ENCODE measurements at places on chromosomes 1 and 21.
A peak's percentile ranks its signal among the peaks of the same experiment; 100 is the strongest.

DNA sequence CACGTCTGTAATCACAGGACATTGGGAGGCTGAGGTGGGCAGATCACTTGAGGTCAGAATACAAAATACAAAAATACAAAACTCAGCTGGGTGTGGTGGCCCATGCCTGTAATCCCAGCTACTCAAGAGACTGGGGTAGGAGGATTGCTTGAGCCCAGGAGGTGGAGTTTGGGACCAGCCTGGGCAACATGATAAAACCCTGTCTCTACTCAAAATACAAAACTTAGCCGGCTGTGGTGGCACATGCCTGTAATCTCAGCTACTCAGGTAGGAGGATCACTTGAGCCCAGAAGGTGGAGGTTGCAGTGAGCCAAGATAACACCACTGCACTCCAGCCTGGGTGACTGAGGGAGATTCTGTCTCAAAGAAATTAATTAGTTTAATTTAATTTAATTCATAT lies 6.5 kb upstream of the ITLN1 start:
- DNase-seq = no peak

DNA sequence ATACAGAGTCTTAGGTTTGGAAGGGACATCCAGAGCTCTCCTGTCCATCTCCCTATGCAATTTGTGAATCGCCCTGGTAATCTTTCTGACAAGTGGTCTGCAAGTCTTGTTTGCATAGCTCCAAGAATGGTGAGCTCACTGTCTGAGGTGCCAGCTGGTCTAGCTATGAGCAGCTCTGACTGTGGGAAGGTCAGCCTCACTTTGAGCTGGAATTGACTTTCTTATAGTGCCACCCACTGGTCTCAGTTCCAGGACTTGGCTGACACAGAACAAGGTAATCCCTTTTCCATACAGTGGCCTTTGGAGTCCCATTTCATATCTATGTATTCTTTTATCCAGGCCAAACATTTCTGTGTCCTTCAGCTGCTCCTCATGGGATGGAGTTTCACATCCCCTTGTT lies 95.6 kb upstream of the C8B start:
- DNase-seq = peak; percentile 26

GRCh38 chr1:68431076-68431475 lies 18.7 kb downstream of the RPE65 start:
- DNase-seq = no peak

DNA sequence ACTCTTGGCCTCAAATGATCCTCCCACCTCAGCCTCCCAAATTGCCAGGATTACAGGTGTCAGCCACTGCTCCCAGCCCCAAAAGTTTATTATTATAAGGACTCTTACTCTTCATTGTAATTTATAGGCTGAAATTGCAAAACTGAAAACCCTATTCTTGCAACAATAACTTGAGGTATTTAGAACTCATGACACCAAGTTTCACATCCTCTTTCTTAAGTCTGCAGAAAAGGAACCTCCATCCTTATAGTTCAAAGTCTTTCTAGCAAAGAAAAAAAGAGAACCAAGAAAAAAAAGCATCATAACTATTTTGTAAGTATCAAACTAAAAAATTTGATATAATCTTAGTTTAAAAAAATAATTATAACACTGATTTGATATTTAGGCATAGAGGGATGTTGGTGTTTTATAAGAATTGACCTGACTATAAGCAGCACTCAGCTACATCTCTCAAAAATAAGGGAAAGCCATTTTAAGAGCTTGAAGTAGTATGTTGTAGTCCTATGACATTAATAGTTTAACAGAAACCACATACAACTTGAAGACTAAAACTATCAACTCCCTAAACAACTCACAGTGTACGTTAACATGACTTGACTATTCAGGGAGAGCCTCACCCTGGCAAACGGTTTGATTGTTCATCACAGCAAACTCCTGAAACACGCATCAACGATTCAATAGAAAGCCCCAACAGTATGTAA lies 122.4 kb downstream of the AKT3 start:
- no peak for DNase-seq

DNA sequence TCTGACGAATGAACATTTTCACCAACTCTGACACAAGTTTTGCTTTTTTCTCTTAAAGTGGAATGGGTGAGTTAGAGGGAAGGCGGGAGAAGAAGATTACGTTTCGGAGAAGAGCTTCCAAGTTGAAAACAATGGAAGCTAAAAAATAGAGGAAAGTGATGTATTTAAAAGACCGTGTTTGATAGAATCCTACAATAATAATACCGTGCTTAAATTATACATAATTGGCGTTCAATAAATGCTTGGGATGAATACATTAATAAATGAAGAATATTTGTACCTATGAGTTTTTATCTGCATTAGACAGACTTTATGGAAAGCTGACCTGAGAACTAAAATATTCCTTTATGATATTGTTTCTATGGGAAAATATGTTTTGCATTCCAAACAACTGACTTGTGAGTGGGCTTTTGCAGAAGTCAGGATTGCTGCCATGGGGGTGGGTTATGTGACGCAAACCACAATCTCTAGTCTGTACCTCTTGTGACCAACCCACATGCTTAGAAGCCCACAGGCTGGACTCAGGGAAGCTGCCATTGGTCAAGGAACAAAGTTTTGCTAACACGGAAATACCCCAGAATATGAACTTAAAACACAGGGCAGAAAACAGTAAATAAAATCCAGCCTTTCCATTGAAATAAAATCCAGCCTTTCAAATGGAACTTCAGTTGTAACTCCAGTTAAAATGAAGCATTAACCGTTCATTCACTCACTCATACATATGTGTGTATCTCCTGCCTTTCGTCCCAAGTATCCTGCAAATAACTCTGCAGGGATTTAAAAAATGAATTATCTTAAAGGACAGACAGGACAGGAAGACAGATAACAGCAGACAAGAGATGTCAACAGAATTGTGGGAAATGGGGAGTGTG lies 21.3 kb upstream of the ATF3 start:
- no peak for DNase-seq

GRCh38 chr1:18951818-18952391 lies 4.6 kb downstream of the IFFO2 start:
- DNase-seq = no peak

GRCh38 chr1:32635508-32636277 lies 14.7 kb downstream of the ZBTB8OS start:
- no peak for DNase-seq

- no peak for DNase-seq
Measured at GRCh38 chr1:43729816-43730463, 22.6 kb downstream of the ST3GAL3 start.

DNA sequence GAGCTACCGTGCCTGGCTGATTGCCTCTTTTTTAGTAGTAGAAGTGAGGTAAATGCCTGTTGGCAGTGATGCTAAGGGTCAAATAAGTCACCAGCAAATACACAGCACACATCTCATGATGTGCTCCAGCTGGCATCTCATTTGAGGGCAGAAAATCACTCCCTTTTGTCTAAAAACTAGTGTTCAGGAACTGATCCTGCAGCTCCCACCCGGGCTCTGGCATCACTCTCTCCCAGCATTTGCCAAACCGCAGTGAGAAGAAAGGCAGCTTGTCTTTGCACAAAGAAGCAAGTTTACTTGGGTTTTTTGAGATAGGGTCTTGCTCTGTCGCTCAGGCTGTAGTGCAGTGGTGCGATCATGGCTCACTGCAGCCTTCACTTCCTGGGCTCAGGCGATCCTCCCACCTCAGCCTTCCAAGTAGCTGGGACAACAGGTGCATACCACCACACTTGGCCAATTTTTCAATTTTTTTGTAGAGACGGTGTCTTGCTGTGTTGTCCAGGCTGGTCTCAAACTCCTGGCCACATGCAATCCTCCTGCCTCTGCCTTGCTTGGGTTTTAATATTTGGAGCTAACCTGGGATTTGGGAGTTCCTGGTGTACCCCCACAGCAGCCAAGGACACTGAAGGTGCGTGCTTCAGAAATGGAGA lies 4.1 kb downstream of the RBP7 start:
- DNase-seq = no peak

DNA sequence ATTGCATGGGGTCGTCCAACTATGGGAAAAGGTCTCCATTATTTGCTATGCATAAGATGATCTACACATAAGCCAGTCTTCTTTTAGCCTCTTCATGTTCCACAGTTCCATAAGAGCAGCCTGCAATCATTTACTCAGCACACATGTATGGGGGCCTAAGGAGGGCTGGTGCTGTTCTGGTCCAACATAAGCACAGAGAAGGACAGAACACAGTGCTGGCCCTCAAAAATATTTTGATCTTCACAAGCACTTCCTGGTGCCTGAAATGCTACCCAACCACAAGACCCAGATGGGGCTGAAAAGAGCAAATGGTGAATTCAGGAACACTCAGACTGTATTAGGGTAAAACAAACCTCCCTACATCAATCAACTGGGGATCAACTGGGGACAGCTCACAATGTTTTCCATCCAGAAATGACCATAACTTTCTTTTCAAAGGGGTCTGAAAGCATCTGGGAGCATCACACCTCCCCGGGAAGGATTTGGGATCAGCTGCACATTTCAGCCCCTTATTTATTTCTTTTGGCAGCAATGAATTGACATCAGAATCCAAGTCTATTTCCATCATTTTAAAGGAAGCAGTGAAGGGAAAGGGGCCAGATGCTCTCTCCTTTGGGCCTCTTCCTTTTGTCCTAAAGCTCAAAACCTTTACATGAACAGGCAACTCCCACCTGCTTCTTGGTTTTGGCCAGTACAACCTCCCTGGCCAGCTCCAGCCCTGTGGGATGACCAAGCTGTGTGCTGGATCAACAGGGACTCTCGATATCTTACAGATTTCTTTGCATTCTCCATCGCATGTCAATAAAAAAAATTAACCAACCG lies 45.7 kb downstream of the KCNN3 start:
- DNase-seq = no peak

DNA sequence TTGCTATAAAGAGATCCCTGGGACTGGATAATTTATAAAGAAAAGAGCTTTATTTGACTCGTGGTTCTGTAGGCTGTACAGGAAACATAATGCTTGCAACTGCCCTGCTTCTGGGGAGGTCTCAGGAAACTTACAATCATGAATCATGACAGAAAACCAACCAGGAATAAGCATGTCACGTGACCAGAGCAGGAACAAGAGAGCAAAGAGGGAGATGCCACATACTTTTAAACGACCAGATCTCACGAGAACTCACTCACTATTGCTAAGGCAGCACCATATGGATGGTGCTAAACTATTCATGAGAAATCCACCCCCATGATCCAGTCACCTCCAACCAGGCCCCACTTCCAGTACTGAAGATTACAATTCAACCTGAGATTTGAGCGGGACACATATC lies 49.8 kb upstream of the RCC1 start:
- no peak for DNase-seq

DNA sequence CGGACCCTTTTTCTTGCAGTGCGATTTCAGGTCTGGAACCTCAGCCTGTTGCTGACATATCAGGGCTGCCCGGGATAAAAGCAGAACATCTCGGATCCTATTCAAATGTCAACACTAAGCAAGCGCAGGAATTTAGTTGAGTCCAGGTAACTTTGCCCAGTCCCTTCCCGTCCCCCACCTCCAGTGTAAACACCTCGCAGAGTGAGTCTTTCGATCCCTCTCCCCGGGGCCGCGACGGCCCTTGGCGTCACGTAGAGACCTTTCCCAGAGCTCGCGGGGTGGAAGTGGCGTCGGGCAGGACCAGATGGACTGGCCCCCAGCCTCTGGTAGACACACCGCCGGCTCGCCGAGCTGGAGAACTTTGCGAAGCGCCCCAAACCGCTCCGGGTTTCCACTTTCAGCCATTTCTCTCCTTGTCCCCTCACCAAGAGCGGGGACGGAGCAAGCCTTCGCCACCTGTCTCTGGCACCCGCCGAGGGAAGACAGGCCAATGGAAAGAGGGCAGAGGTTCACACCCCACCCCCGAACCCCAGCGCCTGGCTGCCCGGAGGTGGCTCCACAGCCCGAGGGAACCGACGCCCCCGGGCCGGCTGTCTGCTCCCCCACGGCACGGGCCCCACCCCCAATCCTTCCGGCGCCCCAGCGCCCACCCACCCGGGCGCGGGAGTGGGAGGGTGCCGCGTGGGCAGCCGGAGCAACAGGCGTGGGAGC lies 570 bp downstream of the KCND3 start:
- DNase-seq = no peak

GRCh38 chr1:208278638-208279037 lies 34.5 kb upstream of the PLXNA2 start:
- no peak for DNase-seq

- DNase-seq = no peak
Measured at GRCh38 chr1:147762233-147763024, 2.0 kb upstream of the GJA5 start.

DNA sequence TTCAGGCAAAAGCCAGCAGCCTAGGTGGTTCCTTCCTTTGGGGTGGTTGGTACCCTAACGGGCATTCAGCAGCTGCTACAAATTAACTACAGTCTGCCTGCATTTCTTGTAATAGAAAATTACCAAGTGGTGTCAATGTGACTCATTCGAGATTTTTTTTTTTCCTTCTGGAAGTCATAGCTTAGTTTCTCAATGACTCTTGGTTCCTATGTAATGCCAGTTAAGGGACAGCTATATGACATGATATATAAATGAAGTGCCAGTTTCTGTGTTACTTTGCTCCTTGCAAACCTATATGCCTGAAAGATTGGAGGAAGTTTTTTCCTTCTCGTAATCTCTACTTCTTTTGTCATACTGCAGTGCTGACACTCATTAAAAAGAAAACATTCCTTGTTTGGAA lies 2.6 kb downstream of the MGST3 start:
- no peak for DNase-seq

DNA sequence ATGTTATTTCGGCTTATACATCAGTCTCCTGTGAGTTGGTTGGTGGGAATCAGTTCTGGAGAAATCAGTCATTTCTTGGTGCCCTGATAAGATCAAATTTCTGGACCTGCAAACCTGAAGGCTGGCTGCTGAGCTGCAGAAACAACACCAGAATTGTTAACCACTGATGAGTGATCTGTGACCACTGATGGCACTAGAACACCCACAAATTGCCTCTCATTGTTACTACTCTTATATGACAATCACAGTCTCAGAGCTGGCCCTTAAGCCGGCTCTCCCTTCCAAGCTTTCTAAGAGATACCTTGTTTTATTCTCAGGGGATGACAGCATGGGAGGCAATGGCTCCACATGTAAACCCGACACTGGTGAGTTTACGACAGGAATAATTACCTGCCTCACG lies 1.9 kb downstream of the C1orf162 start:
- no peak for DNase-seq

DNA sequence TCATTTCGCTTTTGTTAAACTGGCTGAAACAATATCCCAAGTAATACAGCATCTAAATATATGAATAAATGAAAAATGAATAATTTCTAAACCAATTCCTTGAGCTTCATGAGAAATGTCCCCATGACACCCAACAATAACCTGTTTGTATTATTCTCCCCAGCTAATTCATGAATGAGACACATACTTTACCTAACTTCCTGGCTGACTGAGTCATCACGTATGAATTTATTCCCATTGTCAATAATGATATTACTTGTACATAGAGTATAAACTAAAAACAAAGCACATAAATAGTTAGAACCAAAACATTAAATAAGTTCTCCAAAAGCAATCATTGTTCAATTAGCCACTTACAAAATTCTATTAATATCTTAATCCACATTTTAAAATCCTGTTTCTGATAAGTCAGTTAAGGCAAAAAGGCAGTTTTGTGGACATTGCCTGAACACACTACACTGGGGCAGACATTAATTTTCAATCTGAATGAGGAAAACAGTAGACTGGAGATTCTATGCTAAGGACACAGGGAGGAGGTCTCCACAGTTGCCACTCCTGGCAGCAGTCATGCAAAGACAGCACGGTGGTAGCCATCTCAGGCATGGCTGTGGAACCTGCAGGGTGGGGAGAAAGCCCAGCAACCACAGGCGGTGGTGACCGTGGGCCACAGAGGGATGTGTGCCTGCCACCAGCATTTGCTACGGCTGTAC lies 48.2 kb downstream of the SLC9C2 start:
- no peak for DNase-seq

GRCh38 chr1:205571747-205572146 lies 60.1 kb downstream of the ELK4 start:
- no peak for DNase-seq

GRCh38 chr21:42609811-42610210 lies 43.6 kb upstream of the PDE9A start:
- no peak for DNase-seq

All from HEK293T (cell line).